ENCODE measurements at places on chromosomes 6 and 20.
A peak's percentile ranks its signal among the peaks of the same experiment; 100 is the strongest.

DNA sequence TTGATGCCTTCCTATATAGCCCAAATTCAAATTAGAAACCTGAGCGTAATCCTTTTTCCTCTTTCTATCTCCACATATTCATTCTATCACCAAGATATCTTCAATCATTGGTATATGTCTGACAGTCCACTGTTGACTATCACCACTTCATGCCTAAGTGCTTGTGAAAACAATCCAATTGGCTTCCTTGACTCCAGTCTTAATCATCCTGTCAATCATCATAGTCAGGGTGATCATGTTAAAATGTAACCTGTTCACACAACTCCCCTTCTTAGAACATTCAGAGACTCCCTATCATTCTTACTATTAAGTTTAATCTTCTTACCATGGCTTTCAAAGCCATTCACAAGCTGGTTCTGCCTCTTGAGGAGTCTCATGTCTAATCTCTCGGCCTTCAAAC, 616.7 kb downstream of the PHF3 start:
- no peak for DNase-seq

GRCh38 chr6:69917834-69918233, 51.5 kb downstream of the COL19A1 start:
- no peak for DNase-seq

DNA sequence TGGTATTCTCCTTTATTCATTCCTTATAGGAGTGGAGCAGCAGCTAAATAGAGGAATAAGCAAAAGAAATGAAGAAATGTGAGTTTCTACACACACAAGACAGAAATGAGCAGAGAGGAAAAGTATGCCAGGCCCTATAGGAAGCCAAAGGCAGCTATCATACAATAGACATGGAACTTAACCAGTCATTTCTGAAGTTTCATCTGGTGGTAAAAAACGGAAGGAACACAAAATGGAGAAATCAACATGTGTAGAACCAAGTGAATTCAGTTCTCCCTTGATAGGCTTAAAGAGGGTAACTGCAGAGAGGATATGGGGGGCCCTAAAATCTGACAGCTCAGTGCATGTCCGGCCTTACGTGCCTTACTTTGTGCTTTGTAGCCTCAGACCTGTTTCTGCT, 44.6 kb downstream of the TSBP1 start:
- DNase-seq: no peak

DNA sequence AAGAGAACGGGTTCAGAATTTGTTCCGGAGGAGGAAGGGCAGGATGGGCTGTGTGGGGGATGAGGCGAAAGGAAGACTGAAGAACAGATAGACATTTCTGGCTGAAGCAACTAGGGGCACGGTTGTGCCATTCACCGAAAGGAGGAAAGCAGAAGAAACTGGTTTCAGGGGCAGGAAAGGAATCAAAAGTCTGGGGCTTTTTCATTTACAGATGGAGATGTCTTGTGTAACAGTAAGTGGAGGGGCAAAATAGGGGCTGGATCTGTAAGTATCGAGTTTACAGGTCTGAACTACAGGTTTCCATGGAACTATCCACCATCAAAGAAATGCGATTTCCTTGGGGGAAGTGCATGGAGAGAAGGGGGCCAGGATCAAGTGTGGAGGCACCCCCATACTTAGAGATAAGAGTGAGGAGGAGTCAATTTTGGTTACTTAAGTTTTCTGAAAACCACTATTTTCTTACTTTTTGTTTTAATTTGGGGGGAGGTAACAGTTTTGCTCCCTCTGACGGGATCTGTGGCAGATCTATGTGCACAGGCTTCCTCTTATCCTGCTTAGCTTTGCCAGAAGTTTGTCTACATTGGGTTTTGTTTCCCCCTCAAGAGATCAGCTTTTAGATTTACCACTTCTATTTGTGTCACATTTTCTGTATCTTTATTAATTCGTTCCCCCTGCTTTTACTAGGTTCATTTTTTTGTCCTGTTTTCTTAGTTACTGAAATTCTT, 120.1 kb downstream of the SLC23A2 start:
- DNase-seq: no peak

DNA sequence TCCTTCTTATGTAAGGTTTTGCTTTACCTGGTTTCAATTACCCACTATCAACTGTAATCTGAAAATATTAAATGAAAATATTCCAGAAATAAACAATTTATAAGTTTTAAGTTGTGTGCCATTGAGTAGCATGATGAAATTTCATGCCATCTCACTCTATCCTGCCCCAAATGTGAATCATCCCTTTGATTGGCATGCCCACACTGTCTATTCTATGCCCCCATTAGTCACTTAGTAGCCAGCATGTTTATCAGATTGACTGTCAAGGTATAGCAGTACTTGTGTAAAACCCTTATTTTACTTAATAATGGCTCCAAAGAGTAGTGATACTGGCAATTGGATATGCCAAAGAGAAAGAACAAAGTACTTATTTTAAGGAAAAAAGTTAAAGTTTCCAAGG, 403.8 kb downstream of the ADGRB3 start:
- no peak for DNase-seq

- DNase-seq: no peak
Observed at GRCh38 chr6:119713903-119714302, 364.3 kb upstream of the MAN1A1 start.

GRCh38 chr6:135600931-135601330, 103.4 kb upstream of the AHI1 start:
- DNase-seq: no peak

- no peak for DNase-seq
Observed at GRCh38 chr20:3663858-3664257, 659 bp upstream of the GFRA4 start.

DNA sequence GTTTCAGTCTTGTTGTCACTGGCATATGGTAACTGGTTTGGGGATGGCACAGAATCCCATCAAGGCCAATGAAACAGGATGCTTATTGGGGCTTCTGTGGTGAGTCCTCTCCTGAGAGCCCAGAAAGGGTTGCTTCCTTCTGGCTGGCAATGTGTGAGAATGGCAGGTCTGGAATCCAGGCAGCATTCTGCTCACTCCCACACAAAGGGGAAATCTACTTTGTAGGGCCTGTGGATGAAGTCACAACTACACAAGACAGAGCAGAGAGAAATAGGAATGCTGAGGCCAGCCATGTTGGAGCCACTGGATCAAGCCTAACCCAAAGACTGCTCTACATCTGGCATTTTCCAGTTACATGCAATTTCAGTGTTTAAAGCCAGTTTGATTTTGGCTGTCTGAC, 15.7 kb downstream of the PLAGL2 start:
- no peak for DNase-seq

DNA sequence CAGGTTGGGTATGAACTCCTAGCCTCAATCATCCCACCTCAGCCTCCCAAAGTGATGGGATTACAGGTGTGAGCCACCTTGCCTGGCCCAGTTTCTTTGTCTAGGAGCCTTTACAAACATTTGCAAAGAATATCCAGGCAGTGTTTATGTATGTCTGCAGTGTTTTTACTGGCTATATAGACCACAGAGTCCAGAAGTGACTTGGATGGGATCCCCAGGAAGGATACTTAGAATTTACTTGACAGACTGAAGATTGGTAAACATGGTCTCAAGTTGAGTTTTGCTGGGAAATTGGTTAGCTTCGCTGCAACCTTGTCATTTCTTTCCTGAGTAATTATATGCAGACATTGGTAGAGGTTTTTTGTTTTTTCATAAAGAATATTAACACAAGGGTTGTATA, 23.8 kb downstream of the JARID2 start:
- no peak for DNase-seq

DNA sequence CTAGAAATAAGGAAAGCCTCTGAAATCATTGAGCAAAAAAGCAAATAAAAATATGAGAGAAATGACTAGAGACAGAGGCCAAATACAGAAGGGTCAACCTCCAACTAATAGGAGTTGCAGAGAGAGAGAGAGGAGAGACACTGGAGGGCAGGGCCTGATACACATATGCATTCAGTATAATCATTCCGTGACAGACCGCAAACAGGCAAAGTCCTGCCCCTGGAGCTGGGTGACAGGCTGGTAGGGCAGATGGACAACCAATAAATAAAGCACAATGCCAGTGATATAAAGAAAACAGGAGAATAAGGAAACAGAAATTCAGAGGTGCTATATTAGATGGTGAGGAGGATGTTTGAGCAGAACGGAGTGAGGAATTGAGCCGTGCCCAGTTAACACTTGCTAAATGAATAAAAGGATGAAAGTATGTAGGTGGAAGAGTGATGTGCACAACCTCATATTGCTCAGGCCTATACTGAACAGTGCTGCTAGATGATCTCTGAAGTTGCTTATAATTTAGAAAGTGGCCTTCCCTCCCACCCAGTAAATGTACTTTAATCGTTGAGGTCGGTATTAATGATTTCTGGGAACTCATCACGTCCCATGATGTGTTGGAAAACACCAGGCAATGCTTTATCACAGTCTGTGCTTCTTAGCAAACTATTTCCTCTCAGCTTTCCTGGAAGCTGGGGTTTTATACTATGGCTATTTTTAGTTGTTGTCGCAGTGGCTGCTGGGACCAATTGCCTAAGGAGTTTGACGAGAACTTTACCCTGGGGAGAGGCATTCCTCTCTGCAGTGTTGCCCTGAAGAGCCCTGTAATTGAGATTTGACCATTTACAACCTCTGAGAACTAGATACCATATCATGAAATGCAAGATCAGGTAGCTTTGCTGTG, 37.6 kb upstream of the CLIC5 start:
- no peak for DNase-seq

DNA sequence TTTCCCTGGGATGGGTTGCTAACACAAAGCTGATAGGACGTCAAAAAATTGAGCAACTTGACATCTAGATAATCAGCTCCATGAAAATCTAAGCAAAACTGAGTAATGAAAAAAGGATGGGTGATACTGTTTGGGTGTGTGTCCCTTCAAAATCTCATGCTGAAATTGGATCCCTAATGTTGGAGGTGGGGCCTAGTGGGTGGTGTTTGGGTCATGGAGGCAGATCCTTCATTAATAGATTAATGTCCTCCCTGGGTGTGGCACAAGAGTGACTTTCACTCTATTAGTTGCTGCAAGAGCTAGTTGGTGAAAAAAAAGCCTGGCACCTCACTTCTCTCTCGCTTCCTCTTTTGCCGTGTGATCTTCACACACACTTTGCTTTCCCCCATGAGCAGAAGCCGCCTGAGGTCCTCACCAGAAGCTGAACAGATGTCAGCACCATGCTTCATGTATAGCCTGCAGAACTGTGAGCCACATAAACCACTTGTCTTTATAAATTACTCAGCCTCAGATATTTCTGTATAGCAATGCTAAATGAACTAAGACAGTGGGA, 160.9 kb downstream of the FRK start:
- DNase-seq: no peak

GRCh38 chr6:43469947-43470346, 7.4 kb upstream of the TJAP1 start:
- DNase-seq: no peak

DNA sequence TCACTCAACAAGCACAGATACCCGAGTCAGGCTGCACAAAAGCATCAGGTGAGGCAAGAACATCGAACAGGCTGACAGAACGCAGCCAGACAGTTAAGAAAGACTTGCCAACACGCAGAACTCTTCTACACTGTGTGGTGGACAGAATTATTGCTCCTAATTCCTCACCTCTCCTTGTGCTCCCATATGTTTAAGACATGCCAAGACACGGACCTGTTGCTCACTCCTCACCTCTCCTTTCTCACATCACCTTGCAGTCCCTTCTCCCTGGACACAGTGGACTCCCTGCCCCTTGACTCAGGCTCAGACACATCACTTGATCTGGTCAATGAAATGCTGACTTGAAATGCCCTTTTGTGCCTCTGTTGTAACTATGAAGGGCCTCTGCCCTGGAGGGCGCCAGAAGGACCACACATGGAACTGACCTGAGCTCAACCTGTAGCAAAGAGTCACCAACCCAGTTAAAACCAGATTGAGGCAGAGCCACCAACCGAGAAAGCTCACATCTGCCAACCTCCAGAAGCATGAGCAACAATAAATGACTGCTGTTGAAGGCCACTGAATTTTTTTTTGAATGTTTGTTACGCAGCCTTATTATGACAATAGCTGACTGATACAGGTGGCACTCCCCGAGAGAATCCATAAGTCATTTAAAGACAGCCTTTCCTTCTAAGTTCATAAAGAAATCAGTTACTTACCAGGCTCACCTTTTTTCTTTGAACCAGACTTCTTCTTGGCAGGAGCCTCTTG, 24.0 kb downstream of the RRBP1 start:
- DNase-seq: peak; percentile 6

DNA sequence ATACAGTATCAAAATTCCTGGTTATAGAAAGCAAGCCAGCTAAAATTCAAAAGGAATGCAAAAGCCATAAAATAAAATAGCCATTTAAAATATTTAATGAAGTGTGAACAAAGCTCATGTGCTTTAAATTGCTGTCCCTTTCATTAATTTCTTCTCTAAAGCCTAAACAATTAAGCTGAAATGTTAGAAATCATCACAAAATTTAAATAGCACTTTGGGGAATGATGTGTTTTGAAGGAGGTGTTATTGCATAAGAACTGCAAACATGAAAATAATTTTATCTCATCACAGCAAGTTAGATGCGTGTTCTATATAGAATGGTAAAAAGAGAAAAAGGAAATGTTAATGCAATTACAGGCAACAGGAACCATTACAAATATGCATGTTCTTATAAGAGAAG, 111.0 kb downstream of the RIMS1 start:
- no peak for DNase-seq

DNA sequence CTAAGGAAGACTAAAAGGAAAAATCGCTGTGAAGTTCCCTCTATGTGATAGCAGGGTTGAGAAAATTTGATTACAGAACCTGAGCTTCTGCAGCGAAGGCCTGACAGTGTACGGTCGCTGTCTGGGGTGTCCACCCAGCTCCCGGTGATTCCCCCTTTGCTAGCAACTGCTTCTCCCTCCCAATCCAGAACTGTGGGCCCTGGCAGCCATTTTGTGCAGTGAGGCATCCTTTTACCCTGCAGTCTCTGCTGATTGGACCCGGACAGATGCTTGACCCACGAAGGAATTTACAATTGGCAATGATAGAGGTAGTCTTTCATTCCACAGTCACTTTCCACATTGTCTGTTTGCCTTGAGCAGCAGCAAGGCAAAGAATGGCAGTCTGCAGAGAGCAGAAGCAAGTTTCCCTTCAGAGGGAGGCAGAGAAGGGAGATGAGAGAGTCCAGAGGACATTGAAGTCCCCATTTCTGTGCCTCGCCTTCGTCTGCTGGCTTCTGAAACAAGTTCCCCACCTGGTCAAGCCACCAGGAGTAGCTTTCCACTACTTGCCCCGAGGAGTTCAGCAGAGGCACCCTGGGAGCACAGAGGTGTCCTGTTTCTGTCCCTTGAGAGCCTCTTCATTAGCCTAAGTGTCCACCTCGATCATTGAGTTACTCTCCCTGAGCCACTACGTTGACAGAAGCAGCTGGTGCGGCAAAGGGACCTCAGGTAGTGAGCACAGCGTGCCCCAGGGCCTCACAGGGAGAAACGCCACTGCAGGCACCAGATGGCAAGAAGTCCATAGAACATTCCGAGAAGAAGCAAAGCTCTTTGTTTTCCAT, 370.3 kb downstream of the NRN1 start:
- DNase-seq: no peak

Measured in left hindlimb (tissue), 1 donor.